Eye (tissue), 1 donor: ENCODE measurements at places on chromosomes 7 and 10.
A peak's percentile ranks its signal among the peaks of the same experiment; 100 is the strongest.

GRCh38 chr10:126839094-126839761, 66.0 kb upstream of the DOCK1 start:
- no peak for DNase-seq

DNA sequence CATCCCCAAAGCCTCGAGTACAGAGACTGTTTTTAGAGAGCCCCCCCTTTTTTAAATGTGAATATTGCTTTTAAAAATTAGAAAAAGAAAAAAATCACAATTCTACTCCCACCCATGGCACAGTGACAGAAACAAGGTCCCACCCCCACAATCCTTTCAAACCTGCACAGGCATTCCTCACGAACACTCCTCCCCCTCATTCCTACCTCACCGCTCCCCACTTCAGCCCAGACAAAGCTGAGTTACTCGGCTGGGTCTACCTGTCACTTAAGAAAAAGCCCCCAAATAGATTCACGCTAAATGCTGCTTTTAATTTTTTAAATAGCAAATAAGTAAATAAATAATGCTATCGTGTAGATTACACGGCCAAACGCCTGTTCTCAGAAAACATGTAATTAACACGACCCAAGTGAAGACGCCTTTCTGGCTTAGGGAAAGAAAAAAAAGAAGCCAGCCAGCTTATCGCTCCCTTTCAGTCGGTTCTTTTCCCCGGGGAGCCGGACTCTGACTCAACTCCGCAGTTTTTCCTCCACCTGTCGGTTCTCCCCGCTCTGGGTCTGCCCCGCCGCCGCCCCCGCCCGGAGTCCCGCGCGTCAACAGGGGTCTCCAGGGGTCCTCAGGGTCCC, 739 bp downstream of the MPP7 start:
- peak; percentile 83 for DNase-seq

GRCh38 chr7:118186501-118186900, 2.5 kb downstream of the LSM8 start:
- no peak for DNase-seq

GRCh38 chr10:91766676-91767075, 31.6 kb upstream of the TNKS2 start:
- DNase-seq: no peak

GRCh38 chr10:79147796-79148451, 79.2 kb downstream of the ZMIZ1 start:
- DNase-seq: no peak
